ENCODE measurements at places on chromosomes 12 and 14.

DNA sequence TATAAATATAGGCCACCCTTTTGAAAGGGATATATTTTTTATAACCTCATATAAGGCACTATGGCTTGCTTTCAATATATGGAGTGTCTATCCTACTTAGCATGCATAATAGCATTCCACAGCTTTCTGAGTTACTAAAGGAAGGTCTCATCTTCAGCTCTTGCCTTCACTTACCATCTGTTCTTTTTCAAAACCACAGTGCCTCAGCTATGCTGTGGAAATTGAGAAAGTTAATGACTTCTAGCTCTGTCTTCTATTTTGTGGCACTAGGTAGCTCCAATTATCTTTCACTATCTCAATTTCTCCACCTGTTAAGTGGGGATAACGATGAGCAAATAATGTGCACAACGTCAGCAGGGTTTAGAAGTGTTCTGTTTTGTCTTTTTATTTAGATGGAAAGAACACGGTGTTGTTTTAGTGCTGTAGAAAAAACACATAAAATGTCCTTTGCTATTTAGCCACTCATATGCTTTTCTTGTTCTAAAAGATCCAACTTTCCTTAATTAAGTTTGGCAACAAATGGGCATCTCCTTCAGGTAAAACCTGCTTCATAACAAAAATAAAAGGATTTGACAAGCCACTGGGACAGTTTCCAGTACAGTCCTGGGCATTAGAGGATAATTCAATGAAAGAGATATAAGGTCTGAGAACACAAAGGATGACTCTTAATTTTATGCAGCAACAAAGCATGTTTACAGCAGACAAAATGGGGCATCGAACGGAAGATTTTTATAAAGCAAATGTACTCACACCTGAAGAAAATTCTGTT, 462.0 kb upstream of the SYT1 start:
- DNase-seq, result no peak

DNA sequence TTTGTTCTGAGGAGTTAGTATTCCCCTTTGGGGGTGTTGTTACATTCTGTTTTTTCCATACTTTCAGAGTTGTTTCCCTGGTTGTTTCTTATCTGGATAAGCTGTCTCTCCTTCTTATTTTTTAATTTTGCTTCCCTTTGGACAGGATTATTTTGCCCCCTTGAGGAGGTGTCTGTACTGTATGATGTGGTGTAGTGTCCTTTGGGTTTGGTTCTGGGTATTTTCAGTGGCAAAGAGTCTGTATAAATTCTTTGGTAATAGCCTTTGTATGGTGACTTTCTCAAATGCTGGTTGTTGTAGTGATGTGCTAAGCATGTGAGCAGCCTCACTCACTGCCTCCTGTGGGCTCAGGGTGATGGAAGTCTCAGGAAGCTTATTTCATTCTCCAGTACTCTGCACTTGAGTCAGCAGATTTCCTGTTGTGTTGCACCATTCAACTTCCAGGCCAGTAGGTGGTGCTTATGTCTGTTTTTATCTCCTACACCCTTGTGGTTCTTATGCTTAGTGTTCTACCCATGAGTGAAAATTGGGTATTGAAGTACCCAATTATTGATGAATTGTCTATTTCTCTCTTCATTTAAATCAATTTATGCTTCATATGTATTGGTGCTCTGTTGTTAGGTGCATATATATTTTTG, 103.3 kb upstream of the PMCH start:
- peak; percentile 76 for DNase-seq

DNA sequence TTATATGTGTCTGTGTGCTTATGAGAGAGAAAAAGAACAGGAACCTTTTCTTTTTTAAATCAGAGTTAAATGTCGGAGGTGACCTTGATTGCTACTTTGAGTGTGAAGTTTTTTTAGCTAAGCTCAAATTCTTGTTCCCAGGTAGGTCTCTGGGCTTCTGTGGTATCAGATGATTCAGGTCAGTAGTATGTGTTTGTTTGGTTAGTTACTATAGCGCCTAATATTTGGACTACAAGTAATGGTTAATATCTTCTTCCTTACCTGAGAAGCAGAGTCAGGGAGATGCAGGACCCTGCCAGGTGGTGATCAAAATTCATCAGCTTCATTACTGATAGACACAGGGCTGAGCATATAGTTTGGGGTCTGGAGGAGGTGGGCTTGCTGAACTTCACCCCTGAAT, 30.8 kb downstream of the ADCK1 start:
- no peak for DNase-seq

DNA sequence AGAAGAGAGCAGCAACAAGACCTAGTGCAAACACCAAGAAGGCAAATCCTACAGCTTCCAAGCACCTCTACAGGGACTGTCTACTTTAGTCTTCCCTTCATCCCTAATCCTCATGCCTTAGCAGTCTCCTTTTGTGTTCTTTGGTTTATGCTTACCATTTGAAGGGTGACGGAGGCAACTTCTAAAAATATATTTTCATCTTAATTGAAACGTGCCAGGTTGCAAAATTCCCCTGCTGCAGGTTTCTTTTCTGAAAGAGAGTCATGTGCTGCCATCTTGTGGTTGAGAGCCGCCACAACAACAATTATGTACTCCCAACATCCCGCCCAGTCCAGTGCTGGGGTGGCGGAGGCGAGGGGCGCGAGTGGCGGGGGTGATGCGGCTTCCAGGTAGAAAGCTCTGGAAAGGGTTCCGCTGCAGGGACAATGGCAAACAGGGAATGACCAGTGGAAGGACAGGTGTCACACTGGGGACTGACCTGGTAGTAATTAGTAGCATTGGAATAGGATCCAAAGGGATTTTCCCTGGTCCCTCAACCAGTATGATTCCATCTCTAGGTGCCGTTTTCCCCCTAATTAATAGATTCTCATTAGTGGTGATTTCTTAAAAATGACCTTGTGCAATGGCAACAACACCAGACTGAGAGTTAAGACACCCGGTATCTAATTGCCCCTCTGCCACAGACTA, 80.3 kb upstream of the GNG2 start:
- peak; percentile 79 for DNase-seq

DNA sequence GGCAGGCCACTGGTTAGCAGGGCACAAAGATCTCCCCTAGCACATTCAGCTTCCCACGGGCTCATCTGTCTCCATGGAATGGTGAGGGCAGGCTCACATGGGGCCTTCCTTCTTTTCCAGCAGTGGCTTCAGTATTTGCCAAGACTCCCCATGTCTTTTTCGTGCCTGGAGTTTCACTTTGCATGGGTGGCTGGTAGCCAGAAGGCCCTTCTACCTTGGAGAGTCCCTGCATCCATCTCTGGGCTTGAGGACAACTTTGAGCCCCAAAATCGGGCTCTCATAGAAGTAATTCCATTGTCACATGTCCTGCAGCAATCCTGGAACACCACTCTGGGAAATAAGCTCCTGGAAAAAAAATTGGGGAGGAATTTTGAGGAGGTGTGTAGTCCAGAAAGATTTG, 42.1 kb downstream of the NFKBIA start:
- DNase-seq, result no peak

GRCh38 chr12:105983622-105984320, 155.0 kb downstream of the NUAK1 start:
- DNase-seq, result no peak

DNA sequence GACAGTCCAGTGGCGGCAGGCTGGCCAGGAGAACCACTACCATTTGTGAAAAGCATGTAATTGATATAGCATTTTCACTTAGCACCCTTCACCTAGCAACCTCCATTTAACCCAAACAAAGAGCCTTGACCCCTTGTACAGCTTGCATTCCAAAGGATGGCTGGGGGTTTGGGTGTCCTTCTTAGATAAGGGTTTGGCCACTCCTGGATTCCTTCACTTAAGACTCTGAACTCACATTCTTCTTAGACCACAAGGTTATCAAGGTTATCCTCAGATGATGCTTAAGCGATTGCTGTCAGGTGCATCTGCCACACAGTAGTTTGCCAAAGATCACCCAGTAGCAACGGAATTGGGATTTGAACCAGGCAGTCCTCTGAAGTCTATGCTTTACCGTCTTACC, 102.8 kb downstream of the ZNF664 start:
- no peak for DNase-seq

- DNase-seq, result no peak
Measured at GRCh38 chr12:57863676-57864075, 17.1 kb upstream of the CTDSP2 start.

DNA sequence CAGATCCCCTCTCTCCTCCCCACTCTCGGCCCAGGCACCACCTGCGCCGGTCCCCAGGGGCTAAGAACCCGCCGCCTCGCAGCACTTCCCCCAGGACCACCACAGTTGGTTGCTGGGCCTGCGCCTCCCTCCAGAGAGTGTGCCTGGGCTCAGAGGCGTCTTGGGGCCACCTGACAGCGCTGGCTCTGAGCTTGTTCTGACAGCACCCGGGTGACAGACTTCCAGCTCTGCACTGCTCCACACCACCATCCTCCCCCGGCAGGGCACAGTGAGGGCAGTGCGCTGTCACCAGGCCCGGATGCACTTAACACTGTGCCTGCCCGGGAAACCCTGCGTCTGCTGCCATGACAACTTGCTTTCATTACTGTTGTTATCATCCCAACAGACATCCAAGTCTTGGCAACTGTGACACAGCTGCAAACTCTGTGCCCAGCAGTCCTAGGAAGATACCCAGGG, 6.6 kb downstream of the BRF1 start:
- DNase-seq, result peak; percentile 81

GRCh38 chr14:88565427-88565826, 2.6 kb downstream of the ZC3H14 start:
- DNase-seq, result no peak

DNA sequence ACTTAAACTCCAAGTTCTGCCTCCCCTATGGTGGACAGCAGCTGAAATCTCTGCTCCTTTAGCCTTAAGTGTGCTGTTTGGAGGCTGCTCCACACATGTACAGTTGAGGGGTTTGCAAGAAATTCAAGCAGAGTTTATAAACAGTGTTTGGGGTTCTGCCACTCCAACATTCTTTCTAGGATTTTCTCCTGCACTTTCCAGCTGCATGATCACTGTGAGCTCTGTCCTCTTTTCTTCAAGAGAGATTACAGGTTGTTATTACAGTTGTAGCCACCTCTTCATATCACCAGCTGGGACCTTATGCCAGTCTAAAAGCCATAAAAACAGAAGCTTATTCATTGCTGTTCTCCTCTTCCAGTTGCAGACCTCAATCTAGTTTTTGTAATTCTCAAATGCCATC, 8.4 kb downstream of the ZBTB25 start:
- no peak for DNase-seq

DNA sequence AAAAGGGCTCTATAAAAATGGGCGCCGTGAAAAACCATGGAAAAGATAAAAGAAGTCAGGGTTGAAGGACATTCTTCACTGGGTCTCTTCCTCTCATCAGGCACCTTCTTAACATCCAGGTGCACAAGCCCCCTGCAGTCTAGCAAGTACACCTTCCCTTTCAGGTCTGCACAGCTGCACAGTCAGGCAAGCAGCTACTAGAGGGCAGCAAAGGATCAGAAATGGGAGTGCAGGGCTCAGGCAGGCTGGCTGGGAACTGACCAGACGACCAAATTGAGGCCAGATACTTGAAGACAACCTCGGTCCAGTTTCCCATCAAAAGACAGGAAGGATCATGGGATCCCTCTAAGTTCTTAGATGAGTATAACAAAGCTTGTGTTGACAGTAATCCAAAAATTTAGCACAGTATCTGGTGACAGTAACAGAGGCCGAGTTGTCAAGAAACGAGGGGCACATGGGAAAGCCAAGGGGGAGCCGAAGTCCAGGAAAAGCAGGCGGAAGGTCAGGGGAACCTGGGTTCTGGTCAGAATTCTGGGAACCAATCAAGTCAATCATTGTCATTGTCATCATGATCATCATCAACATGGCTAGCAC, 10.1 kb upstream of the GRIP1 start:
- peak; percentile 19 for DNase-seq

GRCh38 chr12:130573766-130574165, 142.3 kb downstream of the RIMBP2 start:
- DNase-seq, result no peak

- DNase-seq, result no peak
Measured at GRCh38 chr12:43151441-43151981, 400.5 kb downstream of the ADAMTS20 start.

GRCh38 chr14:20622816-20623291, 18.6 kb downstream of the OR6S1 start:
- DNase-seq, result no peak

DNA sequence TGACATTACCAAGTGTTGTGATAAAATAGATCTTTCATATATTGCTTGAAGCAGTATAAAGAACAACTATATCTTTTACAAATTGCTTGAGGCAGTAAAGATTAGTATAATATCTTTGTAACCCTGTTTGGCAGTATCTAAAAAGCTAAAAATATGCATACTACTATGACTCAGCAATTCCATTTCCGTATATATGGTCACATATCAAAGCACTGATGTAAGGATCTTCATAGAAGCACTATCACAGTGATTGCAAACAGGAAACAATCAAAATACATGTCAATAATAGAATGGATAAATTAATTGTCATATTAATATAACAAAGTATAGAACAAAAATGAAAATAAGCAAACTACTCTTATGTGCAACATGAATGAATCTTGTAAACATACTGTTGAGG, 158.4 kb upstream of the IGF1 start:
- DNase-seq, result no peak

GRCh38 chr14:76456200-76456599, 80.3 kb downstream of the ESRRB start:
- DNase-seq, result peak; percentile 41

DNA sequence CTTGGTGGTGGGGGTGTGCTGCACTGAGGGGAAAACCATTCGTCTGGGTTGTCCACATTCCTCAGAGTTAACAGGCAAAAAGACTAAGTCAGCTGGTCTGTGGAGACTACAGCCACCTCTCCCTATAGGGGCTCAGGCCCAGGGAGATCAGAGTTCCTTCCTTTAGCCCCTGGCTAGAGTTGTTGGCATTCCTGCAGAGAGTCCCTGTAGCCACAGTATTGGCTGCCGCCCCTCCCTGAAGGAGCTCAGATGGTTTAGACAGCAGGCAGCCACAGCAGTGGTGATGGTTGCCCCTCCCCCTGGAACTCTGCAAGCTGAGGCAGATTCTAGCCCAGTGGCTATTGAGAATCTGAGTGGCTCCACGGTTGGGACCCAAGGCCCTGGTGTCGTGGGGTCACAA, 1072.5 kb upstream of the ATXN7L3B start:
- DNase-seq, result no peak

GRCh38 chr12:57011438-57012424, 4.6 kb downstream of the TAC3 start:
- DNase-seq, result peak; percentile 50

- no peak for DNase-seq
Measured at GRCh38 chr14:97056086-97056485, 258.9 kb downstream of the VRK1 start.

- DNase-seq, result no peak
Measured at GRCh38 chr12:119255314-119255713, 76.6 kb downstream of the HSPB8 start.
